ENCODE measurements at places on chromosomes 13 and 19.

DNA sequence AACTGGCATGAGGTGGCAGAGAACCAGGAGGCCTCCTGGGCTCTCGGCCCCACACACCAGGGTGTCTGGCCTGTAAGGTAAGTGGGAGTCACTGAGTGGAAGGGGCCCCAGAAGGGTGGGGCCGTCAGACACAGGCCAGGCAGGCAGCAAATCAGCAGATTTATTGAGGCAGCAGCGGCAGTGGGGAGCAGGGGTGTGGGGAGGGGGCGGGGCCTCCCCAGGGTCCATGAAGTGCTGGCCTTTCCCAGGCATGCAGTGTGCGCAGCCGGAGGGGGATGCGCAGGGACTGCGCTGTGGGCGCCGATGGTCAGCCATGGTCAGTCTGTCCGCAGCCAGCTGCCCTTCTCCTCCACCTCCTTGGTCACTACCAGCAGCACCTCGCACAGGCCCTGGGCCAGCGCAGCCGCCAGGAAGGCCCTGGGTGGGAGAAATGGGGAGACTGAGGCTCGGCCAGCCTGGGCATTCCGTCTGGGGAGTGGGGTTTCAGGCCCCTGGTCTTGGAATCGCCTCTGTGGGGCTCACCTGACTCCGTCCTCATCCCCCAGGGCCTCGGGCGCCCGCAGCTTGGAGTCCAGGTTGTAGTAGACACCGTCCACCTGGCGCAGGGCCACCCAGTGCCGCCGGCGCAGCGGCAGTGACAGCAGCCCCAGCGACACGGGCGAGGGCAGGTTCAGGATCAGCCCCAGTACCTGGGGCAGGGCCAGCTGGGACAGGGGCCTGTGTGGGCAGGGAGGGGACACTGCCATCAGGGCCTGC, 5.0 kb downstream of the JOSD2 start:
- DNase-seq = no peak

DNA sequence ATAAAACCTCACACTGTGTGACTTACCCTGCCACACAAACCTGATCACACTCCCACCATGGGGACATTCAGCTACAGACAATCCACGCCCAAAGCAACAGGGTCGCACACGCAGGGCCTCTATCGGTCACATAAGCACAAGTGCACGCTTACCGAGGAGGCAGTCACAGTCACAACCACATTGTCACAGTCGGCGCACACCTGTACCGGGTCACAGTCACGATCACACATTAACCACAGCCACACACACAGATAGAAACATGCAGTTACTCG, 579 bp downstream of the ZNF566 start:
- no peak for DNase-seq

DNA sequence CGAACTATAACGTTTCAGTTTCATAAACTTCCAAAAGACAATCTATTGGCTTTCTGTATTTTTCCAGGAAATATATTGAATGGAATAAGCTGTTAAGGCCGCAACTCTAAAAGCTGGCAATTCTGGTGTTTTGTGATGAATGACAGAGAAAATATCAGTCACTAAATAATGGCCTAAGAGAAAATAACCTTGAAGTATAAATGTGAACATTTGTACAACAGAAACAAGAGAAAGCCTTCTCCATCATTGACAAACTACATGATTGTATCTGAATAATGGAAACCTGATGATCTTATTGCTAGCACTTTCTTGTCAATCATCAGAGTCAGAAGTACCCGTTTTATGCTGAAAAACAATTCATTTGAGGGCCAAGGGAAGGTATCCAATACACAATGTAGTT, 134.3 kb downstream of the TRPC4 start:
- no peak for DNase-seq

DNA sequence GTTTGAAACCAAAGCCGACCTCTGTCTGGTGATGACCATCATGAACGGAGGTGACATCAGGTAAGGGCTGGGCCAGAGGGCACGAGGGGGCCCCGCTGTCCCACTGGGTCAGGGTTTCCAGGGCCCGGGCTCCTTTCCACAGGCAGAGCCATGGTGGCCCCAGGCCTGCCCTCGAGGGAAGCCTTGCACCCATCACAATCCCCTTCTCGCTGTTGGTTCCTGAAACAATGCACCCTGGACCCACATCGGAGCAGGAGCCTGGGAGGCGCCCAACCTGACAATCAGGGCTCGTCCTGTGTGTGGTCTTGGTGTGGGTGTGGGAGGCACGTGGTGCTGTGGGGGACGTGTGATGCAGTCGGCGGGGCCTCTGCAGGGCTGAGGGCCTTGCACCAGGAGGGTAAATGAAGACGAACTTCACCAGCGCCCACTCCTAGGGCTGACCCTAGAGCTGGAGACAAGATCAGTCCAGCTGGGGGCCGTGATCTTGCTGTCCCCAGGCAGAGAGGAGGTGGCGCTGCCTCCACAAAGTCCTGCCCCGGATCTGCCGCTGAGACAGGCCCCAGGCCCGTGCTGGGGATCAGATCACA, 2.8 kb downstream of the GRK1 start:
- no peak for DNase-seq

DNA sequence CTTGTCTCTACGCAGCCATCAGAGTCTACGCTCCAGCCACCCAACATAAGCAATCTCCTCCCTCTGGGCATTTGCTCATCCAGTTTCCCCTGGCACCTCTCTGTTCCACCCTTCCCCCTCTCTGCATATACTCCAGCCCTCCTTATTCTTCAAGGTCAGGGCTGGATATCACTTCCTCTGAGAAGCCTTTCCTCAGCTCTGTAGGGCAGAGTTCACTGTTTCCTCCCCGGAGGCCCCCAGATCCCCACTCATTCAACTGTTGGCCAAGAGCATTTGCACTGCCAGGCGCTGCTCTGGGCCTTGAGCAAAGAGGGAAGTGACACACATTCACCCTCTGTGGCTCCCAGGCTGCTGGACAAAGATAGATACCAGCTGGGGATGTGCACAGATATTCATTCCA, 3.3 kb downstream of the FCGRT start:
- no peak for DNase-seq

DNA sequence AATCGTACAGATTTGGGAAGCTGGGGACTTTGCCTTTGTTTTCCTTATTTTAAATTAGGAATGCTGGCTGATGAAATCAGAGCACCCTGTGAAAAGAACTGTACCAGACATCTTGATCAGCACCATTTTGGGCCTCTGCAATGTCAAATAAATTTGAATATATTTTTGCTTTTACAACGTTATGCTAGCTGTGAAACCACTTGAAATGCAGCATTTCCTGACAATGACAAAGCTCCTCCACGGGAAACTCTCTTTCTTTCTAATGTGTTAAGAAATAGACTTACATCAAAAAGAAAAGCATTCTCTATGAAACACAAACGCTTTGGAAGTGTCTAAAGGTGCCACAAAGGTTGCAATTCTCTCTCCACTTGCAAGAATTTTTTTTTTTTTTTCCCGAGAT, 47.1 kb upstream of the MAP3K10 start:
- no peak for DNase-seq

DNA sequence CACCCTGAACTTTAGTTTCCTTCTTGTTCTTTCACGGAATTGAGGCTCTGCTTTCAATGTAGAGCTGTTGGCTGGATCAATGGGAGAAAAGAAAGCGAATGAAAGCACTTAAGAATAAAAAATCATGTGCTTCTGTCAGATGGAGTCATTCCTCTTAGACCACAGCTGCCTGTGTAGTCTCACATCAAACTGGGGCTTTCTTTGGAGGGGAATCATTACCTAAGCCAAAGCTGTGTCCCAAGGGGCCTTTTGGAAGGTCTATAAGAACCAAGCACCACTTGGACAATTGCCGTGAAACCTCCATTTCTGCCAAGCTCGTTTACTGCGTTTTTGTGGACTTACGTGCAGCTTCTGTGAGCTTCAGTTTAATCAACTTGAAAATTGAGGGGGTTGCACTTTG, 44.2 kb upstream of the RNF113B start:
- no peak for DNase-seq

GRCh38 chr13:113034451-113035212, 65.6 kb downstream of the MCF2L start:
- peak; percentile 66 for DNase-seq

DNA sequence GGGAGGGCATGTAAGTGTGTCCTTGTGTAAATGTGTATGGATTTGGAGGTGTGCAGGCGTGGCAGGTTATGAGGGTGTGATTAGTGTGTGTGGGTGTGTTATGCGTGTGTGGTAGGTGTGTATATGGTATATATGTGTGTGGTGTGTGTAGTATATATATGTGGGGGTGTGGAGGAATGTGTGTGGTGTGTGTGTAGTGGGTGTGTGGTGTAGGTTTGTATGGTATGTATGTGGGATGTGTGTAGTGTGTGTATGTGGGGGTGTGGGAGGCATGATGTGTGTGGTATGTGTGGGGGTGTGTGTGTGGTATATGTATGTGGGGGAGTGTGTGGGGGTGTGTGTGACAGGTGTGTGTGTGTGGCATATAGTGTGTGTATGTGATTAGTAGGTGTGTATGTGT, 104.2 kb downstream of the SLC7A1 start:
- no peak for DNase-seq

Measured in nucleus accumbens (tissue), 56 donors.